ENCODE measurements at places on chromosomes 12 and 14.

DNA sequence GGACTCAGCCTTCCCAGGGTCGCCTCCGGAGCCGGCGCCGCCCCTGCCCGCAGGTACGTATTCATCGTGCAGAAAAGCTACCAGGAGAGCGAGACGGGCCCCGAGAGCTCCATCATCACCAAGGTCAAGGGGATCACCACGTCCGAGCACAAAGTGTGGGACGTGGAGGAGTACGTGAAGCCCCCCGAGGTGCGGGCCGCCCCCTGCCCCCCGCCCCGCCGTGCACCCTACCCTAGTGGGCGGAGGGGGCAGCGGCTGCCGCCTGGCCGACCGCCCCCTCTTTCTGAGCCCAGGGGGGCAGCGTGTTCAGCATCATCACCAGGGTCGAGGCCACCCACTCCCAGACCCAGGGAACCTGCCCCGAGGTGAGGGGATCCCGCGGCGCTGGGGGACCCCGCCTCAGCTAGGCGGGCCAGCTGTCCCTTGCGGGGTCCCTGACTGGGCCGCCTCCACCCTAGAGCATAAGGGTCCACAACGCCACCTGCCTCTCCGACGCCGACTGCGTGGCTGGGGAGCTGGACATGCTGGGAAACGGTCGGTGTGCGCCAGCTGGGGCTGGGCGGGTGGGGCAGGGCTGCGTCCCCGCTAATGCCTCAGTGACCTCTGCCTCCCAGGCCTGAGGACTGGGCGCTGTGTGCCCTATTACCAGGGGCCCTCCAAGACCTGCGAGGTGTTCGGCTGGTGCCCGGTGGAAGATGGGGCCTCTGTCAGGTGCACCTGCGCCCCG is 973 bp downstream of the P2RX2 start:
- H3K4me1 ChIP-seq = peaks cover 20% of the 10 kb centered on the region
- no peak overlapping the region for H3K27ac ChIP-seq
- H3K27me3 ChIP-seq = peaks cover 37% of the 10 kb centered on the region
- H3K36me3 ChIP-seq = peaks cover 3% of the 10 kb centered on the region
- DNase-seq = no peak
- H3K4me3 ChIP-seq = no peak overlapping the region

DNA sequence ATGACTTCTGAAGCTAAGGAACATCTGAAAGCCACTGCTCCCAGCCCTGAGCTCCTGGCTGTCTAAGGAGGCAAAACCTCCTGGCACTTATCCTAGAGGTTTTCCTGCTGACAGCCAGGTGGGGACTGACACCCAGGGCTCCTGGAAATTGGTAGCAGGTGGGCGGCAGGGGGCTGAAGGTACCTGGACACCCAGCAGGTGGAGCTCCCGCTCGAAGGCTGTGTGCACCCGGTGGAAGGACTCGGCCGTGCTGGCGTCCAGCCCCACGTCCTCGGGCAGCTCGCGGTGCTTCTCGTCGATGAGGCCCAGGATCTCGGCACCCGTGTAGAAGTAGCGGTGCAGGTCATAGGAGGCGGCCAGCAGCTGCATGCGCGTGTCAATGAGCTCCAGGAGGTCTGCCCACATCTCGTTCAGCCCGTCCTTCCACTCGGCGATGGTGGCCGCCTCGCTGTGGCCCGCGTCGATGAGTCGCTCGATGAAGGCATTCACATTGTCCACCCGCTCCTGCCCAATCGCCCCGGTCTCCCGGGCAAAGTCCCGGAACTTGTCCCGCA is 68.2 kb downstream of the PLEKHG3 start:
- no peaks in the 10 kb centered on the region for H3K4me1 ChIP-seq
- H3K27ac ChIP-seq = no peak overlapping the region
- H3K4me3 ChIP-seq = no peak overlapping the region
- peaks cover 4% of the 10 kb centered on the region for H3K36me3 ChIP-seq
- DNase-seq = no peak

DNA sequence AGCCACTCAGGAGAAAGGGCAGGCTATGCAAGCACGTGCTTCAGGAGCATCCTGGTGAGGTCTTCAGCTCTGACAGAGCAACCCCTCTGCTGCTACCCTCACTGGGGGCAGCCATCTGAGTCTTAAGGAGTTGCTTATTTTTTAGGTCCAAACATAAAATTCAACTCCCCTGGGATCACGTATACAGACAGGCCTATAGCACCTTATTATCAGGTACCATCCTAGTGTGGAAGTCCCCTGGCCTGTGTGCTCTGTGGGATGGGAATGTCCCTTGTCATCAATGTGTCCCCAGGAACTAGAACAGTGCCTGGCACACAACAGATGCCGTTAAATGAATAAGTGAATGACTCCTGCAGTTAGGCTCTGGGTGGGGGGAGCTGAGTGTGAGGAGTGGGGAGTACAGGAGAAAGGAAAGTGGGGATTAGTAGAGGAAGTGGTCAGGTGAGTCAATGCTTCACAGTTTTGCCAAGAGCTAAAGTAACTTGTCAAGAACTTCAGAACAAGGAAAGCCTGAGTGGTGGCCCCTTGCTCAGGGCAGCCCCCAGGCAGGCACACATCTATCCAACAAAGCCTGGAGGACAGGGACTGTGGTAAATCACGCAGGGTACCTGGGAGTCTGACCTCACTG is 33.5 kb downstream of the DAD1 start:
- peaks cover 69% of the 10 kb centered on the region for H3K36me3 ChIP-seq
- H3K4me3 ChIP-seq = peak overlapping the region; percentile 84
- H3K4me1 ChIP-seq = peaks cover 96% of the 10 kb centered on the region
- no peak for DNase-seq
- peak overlapping the region; percentile 100 for H3K27ac ChIP-seq
- peaks cover 9% of the 10 kb centered on the region for H3K27me3 ChIP-seq

DNA sequence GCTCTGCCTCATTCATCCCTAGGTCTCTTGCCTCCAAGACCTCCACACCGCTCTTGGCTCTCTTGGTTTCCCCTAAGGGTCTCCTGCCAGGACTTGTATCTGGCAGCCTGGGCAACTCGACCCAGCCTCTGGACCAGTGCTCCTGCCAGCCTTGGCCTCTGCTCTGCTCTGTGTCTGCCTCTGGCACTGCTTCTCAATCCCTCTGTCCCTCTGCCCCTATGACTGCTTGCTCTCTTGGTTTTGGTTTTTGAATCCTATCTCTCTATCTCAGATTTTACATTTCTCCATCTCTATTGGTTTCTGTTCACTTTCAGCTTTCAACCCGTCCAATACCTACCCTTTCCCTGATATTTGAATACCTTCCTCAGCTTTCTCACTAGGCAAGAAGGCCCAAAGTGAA is 6.3 kb downstream of the ITGA5 start:
- peaks cover 36% of the 10 kb centered on the region for H3K36me3 ChIP-seq
- peaks cover 60% of the 10 kb centered on the region for H3K4me1 ChIP-seq
- DNase-seq = no peak
- no peaks in the 10 kb centered on the region for H3K27me3 ChIP-seq
- peak overlapping the region; percentile 72 for H3K4me3 ChIP-seq

DNA sequence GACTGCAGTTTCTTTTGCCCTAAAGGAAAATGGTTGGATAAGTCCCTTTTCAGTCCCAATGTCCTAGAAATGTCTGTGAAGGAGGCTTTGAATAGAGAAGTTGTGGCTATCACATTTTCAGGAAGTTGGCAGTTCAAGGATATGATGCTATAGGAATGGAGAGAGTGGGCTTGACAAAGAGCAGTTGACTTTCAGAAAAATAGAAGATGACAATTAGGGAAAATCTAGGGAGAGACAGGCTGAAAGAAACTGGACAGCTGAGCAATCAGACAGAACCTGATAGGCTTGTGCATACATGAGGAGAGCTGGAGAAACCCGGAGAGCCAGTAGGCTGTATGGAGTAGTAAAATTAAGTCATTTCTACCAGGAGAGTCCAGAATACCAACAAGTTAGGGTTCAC is 50.5 kb downstream of the LMNTD1 start:
- H3K27me3 ChIP-seq = peaks cover 16% of the 10 kb centered on the region
- no peak overlapping the region for H3K4me3 ChIP-seq
- no peaks in the 10 kb centered on the region for H3K36me3 ChIP-seq
- no peak for DNase-seq
- no peak overlapping the region for H3K27ac ChIP-seq
- H3K4me1 ChIP-seq = no peaks in the 10 kb centered on the region

DNA sequence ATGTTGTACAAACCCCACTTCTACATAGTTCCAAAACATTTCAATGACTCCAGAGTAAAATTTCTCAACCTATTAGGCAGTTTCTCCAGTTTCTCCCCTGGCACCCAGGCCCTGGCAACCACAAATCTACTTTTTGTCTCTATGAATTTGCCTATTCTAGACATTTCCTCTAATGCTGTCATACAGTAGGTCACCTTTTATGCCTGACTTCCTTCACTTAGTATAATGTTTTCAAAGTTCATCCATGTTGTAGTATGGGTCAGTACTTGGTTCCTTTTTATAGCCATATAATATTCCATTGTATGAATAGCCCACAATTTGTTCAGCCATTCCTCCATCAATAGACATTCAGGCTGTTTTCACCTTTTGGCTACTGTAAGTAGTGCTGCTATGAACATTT is 67.0 kb downstream of the SPRING1 start:
- DNase-seq = no peak
- no peak overlapping the region for H3K27ac ChIP-seq
- H3K36me3 ChIP-seq = no peaks in the 10 kb centered on the region
- no peaks in the 10 kb centered on the region for H3K27me3 ChIP-seq

DNA sequence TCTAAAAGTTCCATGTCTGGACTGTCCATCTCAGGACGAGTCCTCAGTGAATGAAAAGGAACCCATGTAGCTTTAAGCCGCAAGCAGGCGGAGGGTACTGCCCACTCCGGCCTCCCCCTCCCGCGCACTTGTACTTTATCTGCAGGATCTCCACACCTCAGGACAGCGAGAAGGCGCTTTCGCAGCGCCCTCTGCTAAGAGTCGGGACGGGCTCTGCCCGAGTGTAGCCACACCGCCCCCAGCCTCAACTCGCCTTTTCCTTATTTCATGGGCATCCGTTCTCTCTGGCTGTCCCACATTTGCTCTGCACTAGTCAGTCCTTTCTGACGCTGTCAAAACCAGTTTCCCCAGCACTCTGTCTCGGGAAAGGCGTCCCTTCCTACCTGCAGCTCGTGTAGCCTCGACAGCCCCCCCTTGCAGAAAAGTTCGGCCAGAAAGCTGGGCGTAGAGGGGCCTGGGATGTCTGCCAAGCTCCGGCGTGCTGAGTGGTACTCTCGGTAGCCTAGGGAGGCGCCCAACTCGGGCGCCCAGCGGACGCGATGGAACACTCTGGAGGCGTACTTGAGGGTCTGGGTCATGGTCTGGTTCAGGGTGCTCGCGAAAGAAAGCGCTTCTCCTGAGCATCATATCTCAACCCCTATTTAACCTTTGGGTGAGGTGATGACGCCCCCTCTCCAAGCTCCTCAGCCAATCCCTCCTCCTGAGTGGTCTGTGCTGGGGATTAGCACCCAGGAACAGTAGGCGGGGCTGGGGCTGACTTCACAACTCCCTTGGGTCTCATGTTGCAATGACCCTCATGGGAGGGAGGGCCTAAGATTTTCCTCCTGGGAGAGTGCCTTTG is at the start of gene CYP27B1:
CYP27B1 (minus strand) TSS at position 615 of the 841 bp plus-strand sequence; CDS start at position 578, 37 bp downstream.
- H3K36me3 ChIP-seq = peaks cover 8% of the 10 kb centered on the region
- H3K4me3 ChIP-seq = peak within 1 kb of the TSS; percentile 83
- DNase-seq = no peak
- peaks cover 27% of the 10 kb centered on the region for H3K4me1 ChIP-seq
- H3K27ac ChIP-seq = no peak within 1 kb of the TSS

DNA sequence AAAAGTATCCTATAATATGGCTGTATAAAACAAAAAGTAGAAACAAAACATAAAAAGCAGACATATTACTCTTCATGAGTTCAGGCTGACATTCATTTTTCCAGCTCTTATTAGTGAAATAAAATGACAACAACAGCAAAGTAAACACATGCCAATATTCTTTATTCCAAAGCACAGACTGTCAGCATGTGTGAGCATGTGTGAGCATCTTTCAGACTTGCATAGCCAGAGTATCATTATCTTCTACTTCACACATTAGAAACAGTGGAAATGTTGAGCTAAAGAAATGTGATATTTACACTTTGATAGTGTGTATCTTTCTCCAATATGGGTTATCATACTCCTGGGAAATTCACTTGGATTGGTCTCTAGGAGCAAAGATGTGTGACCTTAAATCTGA is 476.6 kb upstream of the TMEM132C start:
- H3K36me3 ChIP-seq = no peaks in the 10 kb centered on the region
- no peak overlapping the region for H3K4me3 ChIP-seq
- peaks cover 6% of the 10 kb centered on the region for H3K27me3 ChIP-seq

GRCh38 chr14:38862366-38862765 is 240.7 kb downstream of the SEC23A start:
- DNase-seq = no peak
- no peak overlapping the region for H3K27ac ChIP-seq
- H3K27me3 ChIP-seq = peaks cover 41% of the 10 kb centered on the region
- H3K36me3 ChIP-seq = no peaks in the 10 kb centered on the region

- H3K4me3 ChIP-seq = no peak overlapping the region
- H3K36me3 ChIP-seq = no peaks in the 10 kb centered on the region
- no peak overlapping the region for H3K27ac ChIP-seq
- peaks cover 12% of the 10 kb centered on the region for H3K27me3 ChIP-seq
- DNase-seq = no peak
Measured at GRCh38 chr12:90922145-90922627, 32.8 kb downstream of the CCER1 start.

DNA sequence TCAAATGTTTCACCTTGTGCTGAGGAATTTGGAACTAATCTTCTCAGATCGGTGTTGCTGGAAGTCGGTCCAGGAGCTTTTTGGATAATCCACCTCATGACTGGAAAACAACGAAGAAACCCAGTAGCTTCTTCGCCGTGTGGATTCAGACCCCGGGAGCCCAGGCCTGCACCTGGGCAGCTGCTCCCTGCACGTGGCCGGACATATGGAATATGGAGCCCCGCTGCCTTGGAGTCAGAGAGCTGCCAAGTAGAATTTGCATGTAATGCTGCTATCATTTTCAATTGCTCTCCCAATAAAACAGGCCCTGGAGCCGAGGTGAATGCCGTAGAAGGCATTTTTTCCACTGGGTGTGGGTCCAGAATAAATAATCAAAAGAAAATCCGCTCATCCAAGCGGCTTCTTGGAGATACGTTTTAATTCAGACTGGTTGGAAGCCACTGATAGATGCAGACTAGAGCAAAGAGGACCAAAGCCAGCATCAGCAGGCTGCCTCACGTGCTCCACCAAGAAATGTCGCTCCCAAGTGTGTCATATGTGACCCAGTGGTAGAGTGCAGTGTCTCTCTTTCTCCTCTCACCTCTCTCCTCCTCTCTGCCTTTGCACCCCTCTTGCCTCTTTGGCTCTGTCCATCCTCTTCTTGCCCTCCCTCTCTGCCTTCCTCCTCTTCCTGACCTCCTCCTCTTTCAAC is 115.3 kb downstream of the ZNF664 start:
- H3K4me1 ChIP-seq = no peaks in the 10 kb centered on the region
- no peaks in the 10 kb centered on the region for H3K36me3 ChIP-seq
- DNase-seq = no peak
- H3K4me3 ChIP-seq = no peak overlapping the region
- H3K27ac ChIP-seq = no peak overlapping the region
- peaks cover 13% of the 10 kb centered on the region for H3K27me3 ChIP-seq

GRCh38 chr14:77301103-77301502 is 19.6 kb downstream of the POMT2 start:
- H3K27me3 ChIP-seq = no peaks in the 10 kb centered on the region
- no peak for DNase-seq
- peaks cover 1% of the 10 kb centered on the region for H3K36me3 ChIP-seq

- H3K36me3 ChIP-seq = no peaks in the 10 kb centered on the region
- no peaks in the 10 kb centered on the region for H3K27me3 ChIP-seq
- DNase-seq = no peak
- H3K27ac ChIP-seq = no peak overlapping the region
Measured at GRCh38 chr14:102295270-102295669, 9.7 kb downstream of the MOK start.

Data from central memory CD8-positive, alpha-beta T cell (primary cell).